Stimulated activated naive CD4-positive, alpha-beta T cell treated with Interleukin-2 at 50 U/mL for 16 hours (primary cell): ENCODE measurements at places on chromosomes 5 and 9.

DNA sequence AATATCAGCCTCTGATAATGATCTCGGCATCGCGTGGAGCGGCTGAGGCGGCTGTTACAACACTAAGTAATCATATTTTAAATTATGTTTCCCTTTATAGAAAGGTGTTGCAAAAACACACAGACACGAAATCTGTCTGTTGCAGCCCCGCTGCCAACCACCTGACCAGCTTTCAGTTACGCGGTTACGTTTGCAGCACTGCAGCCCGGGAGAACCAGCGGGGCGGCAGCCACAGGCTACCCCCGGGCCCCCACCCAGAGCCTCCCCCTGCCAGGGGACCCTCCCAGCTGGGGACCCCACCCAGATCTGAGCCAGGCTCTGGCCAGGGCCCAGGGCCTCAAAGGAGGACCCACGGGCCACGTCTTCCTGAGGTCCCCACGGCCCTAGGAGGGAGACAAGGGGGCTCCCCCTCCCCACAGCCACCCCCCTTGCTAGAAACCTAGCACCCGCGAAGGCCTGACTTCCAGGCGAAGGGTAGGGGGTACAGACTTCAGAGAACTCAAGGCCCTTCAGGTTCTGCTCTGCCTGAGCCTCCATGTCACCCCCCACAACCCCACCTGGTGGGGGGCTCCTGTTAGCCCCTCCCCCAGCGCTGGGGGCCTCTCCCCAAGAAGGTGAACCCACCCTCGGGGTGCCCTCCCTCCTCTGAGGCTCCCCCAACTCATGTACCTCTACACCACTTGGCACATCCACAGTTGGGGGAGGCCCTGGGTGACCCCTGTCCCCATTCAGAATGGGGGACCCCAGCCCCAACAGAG, 6.0 kb downstream of the NACC2 start:
- DNase-seq = no peak

GRCh38 chr5:84274585-84275468, 109.9 kb downstream of the EDIL3 start:
- DNase-seq = no peak

DNA sequence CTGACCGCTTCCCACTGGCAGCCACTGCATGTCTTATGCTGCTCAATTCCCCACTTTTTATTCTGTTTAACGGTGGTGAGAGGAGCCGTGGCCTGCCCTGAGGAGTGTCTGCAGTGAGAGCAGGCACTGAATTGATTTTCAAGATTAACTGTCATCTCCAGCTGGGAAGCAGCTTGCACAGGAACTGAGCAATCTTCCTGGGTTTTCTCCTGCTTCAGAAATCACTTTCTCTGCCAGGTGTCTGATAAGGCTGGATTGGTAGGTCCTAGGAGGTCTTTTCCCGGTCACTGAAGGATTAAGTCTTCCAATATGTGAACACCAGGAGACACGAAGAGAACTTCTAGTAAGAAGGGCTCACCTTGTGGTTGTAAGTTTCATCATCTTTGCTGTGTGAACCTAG, 181.1 kb upstream of the RAD23B start:
- no peak for DNase-seq

DNA sequence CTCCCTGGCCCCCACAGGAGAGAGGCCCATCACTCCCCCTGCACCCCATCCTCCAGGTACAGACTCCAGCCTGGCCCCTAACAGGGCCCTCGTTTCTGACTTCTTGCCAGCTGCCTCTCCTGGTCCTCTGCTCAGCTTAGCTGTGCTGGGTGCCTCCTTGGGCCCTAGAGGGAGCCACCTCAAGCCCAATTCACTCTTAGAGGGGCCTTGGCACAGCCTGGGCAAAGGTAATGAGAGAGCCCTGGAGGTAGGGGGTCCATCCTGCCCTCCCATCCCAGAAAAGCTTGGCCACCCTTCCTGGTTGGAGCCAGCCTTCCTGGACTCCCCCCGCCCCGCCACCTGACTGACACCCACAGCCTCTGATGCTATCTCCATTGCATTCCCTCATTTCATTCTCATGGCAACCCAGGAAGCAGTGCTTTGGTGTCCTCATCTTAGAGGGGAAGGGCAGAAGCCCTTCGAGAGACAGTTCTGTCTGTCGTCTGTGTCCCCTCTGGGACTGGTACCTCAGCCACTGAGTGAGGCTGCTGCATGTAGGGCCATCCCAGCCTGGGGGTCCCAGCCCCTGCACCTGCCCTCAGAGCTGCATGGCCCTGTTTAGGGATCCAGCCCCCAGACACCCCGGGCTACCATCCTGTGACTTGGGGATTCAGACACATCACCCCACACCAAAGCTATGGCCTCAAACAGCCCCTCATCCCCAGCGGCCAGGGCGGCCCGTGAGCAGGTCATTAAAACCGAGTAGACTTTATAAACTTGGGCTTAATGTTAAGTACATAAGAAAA, 95.5 kb downstream of the BARX1 start:
- no peak for DNase-seq

- DNase-seq = no peak
Observed at GRCh38 chr9:92026206-92027002, 76.4 kb upstream of the ROR2 start.
